ENCODE measurements at places on chromosomes 5 and 9. TPM values are rescaled to one million over a fixed set of nuclear protein-coding genes. Genes with fewer than 3 reads are reported as not detected.

- H3K4me3 ChIP-seq = no peak overlapping the region
- no peaks in the 10 kb centered on the region for H3K27me3 ChIP-seq
- no peak overlapping the region for H3K27ac ChIP-seq
- H3K36me3 ChIP-seq = no peaks in the 10 kb centered on the region
- DNase-seq = no peak
- H3K4me1 ChIP-seq = peaks cover 11% of the 10 kb centered on the region
Observed at GRCh38 chr9:2170722-2171121, 155.6 kb downstream of the SMARCA2 start.

DNA sequence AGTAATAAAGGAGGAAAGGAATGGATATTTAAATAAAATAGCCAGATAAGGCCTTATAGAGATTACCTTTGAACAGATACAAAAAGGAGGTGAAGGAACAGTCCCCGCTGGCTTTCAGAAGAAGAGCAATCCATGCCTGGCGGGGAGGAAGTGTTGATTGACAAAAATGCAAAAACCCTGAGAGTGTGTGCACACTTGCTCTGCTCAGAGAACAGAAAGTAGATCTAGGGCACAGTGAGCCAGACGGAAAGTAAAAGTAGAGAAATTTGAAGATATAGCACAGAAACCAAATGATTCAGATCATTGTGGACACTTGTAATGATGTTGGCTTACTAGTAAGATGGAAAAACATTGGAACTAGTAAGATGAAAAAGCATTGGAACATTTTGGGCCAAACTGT, 720.6 kb downstream of the PTPRD start:
- H3K27me3 ChIP-seq = no peaks in the 10 kb centered on the region
- H3K27ac ChIP-seq = no peak overlapping the region
- H3K4me3 ChIP-seq = no peak overlapping the region

GRCh38 chr9:120712539-120713031, 1.7 kb downstream of the MEGF9 start:
- H3K36me3 ChIP-seq = no peaks in the 10 kb centered on the region
- peak overlapping the region; percentile 60 for H3K27ac ChIP-seq
- H3K4me1 ChIP-seq = peaks cover 45% of the 10 kb centered on the region
- no peak for DNase-seq
- no peaks in the 10 kb centered on the region for H3K27me3 ChIP-seq

DNA sequence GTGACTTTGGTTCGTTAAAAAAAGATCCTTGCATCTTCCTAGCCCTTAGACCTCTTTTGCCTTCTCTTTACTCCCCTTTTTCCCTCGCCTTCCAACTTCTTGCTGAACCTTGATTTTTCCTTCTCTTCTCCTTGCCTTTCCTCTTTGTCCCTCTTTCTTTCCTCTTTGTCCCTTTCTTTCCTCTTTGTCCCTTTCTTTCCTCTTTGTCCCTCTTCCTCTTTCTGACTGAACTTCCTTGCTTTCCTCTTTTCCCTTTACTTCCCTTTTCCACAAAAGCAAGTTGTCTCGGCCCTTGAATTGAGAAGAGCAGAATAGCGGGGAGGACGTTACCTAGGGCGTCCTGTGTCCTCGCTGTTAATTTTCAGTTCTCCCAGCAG, 1.4 kb upstream of the MLLT3 start:
- H3K27ac ChIP-seq = no peak overlapping the region
- H3K36me3 ChIP-seq = no peaks in the 10 kb centered on the region
- H3K4me1 ChIP-seq = peaks cover 8% of the 10 kb centered on the region
- no peak overlapping the region for H3K4me3 ChIP-seq
- DNase-seq = no peak

GRCh38 chr9:107261106-107261505, 22.0 kb upstream of the RAD23B start:
- no peaks in the 10 kb centered on the region for H3K27me3 ChIP-seq
- H3K4me3 ChIP-seq = no peak overlapping the region
- H3K36me3 ChIP-seq = no peaks in the 10 kb centered on the region
- no peak for DNase-seq
- no peaks in the 10 kb centered on the region for H3K4me1 ChIP-seq
- no peak overlapping the region for H3K27ac ChIP-seq

STK10 gene
- total RNA-seq = 9.1 TPM

DNA sequence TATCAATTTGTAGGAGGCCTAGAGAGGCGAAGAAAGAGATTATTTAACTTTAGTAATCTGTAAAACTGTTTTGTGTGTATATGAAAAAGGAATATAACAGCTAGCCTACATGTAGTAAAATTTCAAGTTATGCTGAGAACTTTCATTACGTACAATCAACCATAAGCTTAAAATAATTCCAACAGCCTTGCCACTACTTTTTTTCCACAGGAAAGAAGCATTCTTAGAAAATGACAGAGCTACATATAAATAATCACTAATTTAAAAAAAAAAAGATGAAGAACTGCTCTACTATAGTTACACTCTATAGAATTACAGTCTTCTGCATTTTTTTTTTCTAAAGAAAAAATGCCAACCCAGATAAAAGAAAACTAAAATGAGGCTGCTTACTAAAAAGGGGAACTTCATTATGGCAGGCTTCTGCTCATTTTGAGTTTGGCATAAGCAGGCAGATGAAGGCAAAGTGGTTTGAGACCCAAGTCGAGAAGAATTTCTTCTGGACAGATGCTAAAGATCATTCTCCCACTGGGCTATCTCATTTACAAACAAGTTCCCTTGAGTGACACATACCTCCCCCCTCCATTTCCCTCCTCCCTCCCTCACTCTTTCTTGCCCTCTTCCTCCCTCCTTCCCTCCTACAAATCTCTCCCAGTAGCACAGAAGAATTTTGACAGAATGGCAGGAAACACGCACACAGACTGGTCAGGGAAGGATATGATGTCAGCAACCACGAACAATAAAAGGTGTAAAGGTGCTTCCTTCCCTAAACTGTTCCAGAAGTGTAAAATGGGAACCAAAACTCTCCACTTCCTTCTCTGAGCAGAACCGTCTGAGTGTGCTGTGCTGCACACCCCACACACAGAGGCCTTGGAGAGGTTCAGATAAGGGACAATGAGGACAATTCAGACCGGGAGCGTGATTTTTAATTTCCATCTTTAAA, 56.1 kb downstream of the MEF2C start:
- H3K27me3 ChIP-seq = no peaks in the 10 kb centered on the region
- no peaks in the 10 kb centered on the region for H3K36me3 ChIP-seq
- no peak overlapping the region for H3K4me3 ChIP-seq

- no peak overlapping the region for H3K27ac ChIP-seq
- no peaks in the 10 kb centered on the region for H3K27me3 ChIP-seq
- H3K36me3 ChIP-seq = peaks cover 8% of the 10 kb centered on the region
- H3K4me1 ChIP-seq = peaks cover 19% of the 10 kb centered on the region
- no peak for DNase-seq
Observed at GRCh38 chr5:43301653-43302091, 11.5 kb downstream of the HMGCS1 start.

DNA sequence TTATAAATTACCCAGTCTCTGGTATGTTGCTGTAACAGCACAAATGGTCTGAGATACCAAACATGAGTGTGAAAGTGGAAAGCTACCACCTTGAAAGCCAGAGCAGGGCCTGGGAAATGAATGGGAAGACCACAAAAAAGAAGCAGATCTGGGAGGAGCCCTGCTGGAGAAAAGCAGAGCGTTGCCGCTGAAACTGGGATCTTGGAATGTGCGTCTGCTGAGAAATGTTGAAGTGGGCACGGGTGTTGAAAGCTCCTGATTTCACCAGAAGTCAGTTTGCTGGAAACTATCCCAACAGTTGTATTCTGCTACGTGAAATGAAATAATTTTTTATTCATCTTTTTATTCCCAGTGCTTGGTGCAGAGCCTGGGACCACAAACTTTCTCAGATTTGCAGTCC, 40.0 kb downstream of the NUDT12 start:
- H3K4me1 ChIP-seq = peaks cover 4% of the 10 kb centered on the region
- H3K27ac ChIP-seq = no peak overlapping the region
- no peaks in the 10 kb centered on the region for H3K36me3 ChIP-seq
- H3K27me3 ChIP-seq = no peaks in the 10 kb centered on the region

- no peaks in the 10 kb centered on the region for H3K36me3 ChIP-seq
- H3K4me1 ChIP-seq = peaks cover 10% of the 10 kb centered on the region
- H3K4me3 ChIP-seq = no peak overlapping the region
- peak; percentile 91 for DNase-seq
- no peaks in the 10 kb centered on the region for H3K27me3 ChIP-seq
Observed at GRCh38 chr5:16178745-16179372, 732 bp downstream of the MARCHF11 start.

GRCh38 chr5:167512111-167512510, 779.3 kb upstream of the WWC1 start:
- no peak overlapping the region for H3K27ac ChIP-seq
- H3K36me3 ChIP-seq = no peaks in the 10 kb centered on the region
- no peaks in the 10 kb centered on the region for H3K27me3 ChIP-seq
- DNase-seq = no peak
- no peak overlapping the region for H3K4me3 ChIP-seq

GRCh38 chr5:7755958-7756357, 95.0 kb downstream of the CFAP90 start:
- H3K4me3 ChIP-seq = no peak overlapping the region
- no peak for DNase-seq
- no peaks in the 10 kb centered on the region for H3K36me3 ChIP-seq
- H3K27me3 ChIP-seq = no peaks in the 10 kb centered on the region

CYLC2 gene
- not detected for total RNA-seq

- H3K4me1 ChIP-seq = no peaks in the 10 kb centered on the region
- no peak for DNase-seq
- no peak overlapping the region for H3K4me3 ChIP-seq
- no peak overlapping the region for H3K27ac ChIP-seq
Observed at GRCh38 chr5:128318691-128319090, 219.4 kb downstream of the FBN2 start.
